GM19239 (cell line): ENCODE measurements at places on chromosomes 11 and 22.

- no peak for DNase-seq
Measured at GRCh38 chr11:86723281-86723680, 50.9 kb upstream of the ME3 start.

- no peak for DNase-seq
Measured at GRCh38 chr11:76885390-76886097, 24.8 kb downstream of the ACER3 start.

GRCh38 chr11:74710281-74710938 lies 20.8 kb downstream of the CHRDL2 start:
- DNase-seq: no peak

GRCh38 chr11:133955945-133956421 lies 785 bp downstream of the IGSF9B start:
- DNase-seq: no peak

- DNase-seq: no peak
Measured at GRCh38 chr11:118223992-118224391, 819 bp downstream of the JAML start.

DNA sequence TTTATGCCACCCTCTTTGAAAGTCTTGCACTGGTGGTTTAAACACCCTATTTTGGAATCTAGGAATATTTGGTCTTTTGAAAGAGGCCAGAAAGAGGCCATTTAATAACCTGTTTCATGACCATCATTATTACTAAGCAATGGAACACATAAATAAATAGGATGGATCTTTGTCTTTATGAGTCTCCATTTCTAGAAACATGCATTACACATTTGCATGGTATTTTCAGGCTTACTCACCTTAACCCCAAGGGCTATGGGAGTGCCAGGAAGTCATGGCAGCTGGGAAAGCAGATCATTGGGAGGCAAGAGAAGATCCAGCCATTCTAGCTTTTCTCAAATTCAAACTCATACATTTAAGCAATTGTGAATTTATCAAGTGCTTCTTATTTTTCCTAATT lies 185.8 kb upstream of the POU2AF2 start:
- no peak for DNase-seq

- no peak for DNase-seq
Measured at GRCh38 chr11:69075421-69076128, 26.8 kb downstream of the TPCN2 start.

GRCh38 chr11:19442554-19442910 lies 201.8 kb upstream of the E2F8 start:
- DNase-seq: no peak

DNA sequence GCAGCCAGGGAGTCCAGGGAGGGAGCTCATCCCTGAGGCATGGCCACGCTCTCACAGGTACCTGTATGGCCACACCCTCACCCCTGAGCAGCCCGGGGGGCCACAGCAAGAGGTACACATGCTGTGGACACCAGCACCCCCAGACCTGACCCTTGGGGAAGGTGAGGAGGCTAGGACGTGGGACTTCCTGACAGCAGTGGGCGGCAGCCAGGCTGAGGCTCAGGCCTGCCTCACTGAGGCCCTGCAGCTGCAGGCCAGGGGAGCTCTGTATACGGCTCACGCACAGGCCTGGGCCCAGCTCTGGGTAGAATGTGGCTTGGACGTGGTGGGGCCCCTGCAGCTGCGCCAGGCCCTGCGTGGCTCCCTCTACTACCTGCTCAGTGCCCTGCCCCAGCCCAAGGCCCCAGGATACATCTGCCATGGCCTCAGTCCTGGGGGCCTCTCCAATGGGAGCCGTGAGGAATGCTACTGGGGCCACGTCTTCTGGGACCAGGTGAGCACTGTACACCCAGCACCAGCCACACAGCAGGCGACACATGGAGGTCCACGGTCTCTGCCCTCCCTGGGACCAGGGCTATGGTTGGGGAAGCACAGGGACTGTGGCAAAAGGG lies 1.8 kb downstream of the PGGHG start:
- DNase-seq: no peak

DNA sequence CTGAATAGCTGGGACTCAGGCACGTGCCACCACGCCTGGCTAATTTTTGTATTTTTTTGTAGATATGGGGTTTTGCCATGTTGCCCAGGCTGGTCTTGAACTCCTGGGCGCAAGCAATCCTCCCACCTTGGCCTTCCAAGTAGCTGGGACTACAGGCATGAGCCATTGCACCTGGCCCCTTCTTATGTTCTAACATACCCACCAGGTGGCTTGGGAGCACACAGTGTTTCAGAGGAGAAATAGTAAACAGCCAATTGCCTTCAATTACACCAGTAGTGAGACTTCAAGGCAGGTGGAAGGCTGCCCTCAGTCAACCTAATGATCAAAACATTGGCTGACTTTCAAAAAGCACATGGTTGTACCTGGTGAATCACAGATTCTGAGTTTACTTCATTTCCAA lies 167.2 kb downstream of the SWAP70 start:
- no peak for DNase-seq

- DNase-seq: no peak
Measured at GRCh38 chr11:5564259-5565019, 16.1 kb upstream of the OR52H1 start.

DNA sequence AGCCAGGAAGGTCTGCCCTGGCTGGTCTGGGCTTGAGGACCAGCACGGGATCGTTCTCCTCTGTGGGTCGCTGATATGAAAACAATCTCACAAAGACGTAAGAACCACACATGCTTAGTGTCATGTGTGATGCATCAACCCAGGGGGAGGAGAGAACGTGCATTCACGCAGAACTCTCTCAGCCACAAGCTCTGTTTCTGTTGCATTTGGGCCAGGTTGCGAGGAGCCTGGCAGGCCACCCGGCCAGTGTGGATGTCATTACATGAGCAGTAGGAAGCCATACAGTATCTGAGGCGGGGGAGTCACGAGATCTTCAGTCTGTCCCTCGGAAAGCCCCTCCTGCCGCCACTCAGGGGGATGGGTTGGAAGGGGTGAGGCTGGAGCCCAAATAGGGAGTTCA lies 53.1 kb upstream of the KCNQ1OT1 start:
- no peak for DNase-seq
